ENCODE measurements at places on chromosomes 1 and 21.

- DNase-seq: no peak
Observed at GRCh38 chr1:156213644-156213966, 798 bp downstream of the PMF1 start.

GRCh38 chr1:156838972-156839371, 19.9 kb downstream of the INSRR start:
- DNase-seq: no peak

GRCh38 chr1:239630767-239631166, 244.4 kb downstream of the CHRM3 start:
- no peak for DNase-seq

- DNase-seq: no peak
Observed at GRCh38 chr1:103194060-103194459, 85.7 kb upstream of the COL11A1 start.

GRCh38 chr1:17551755-17552234, 12.3 kb downstream of the ARHGEF10L start:
- DNase-seq: no peak

- DNase-seq: no peak
Observed at GRCh38 chr1:160400646-160401486, 502 bp downstream of the VANGL2 start.

DNA sequence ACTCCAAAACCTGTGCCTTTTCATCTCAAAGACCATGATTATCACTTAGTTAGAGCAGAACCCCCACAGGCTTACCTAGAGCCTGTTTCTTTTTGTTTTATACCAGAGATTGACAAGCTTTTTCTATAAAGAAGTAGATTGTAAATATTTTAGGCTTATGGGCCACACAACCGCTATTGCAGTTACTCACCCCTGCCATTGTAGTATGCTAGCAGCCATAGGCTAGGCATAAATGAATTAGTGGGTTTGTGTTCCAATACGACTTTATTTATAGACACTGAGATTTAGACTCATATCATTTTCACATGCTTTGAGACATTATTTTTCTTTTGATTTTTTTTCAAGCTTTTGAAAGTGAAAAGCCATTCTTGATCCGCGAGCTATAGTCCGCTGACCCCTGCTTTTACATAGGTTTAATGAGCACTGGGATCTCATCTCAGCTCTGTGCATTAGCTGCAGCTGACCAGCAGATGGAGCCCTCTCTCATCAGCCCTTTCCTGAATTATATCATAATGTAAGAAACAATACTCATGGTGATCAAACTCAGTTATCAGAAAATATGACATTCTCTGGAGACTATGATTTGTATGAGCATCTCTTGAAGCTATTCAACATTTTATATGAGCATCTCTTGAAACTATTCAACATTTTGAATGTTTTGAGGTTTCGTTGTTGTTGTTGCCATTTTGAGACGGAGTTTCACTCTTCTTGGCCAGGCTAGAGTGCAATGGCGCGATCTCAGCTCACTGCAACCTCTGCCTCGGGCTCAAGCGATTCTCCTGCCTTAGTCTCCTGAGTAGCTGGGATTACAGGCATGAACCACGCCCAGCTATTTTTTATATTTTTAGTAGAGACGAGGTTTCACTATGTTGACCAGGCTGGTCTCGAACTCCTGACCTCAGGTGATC, 111.9 kb upstream of the L1TD1 start:
- no peak for DNase-seq

GRCh38 chr1:169390303-169390702, 22.3 kb downstream of the BLZF1 start:
- no peak for DNase-seq

DNA sequence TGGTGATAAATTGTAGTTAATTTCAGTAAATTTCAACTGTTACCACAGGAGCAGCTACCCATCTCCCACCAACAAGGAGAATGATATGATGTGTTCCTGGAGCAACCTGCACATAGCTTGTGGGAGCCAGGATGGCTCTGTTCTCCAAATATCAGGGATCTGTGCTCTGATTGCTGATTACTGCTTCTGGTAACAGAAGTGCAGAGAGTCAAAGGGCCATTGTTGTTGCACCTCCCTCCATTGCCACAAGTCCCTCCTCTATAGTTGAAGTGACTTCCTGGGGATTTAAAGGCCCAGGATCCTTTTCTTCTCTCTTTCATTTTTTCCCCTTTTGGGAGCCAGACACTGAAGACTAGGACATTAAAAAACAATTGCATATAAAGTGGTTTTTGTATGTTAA, 51.6 kb upstream of the HPDL start:
- no peak for DNase-seq

- DNase-seq: no peak
Observed at GRCh38 chr1:207205614-207206061, 101.6 kb downstream of the C4BPA start.

DNA sequence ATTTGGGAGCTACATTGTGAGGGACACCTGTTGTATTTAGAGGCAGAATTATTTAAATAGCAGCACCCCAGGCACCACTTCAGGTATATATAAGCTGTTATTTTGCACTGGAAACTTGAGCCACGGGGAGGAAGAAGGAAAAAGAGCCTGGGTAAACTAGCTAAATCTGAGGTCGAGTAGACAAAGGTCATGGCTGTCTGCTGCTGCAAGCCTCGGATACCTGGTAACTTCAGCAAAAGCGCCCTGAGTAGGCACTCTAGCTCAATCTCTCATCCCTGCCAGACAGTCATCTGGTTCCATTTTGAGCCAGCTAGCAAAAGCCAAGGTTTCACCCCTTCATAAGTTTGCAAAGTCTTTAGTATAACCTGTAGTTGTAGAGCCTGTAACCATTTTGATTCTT, 101.9 kb upstream of the ZNF644 start:
- DNase-seq: no peak

- DNase-seq: no peak
Observed at GRCh38 chr1:229027158-229027557, 243.8 kb upstream of the RAB4A start.

DNA sequence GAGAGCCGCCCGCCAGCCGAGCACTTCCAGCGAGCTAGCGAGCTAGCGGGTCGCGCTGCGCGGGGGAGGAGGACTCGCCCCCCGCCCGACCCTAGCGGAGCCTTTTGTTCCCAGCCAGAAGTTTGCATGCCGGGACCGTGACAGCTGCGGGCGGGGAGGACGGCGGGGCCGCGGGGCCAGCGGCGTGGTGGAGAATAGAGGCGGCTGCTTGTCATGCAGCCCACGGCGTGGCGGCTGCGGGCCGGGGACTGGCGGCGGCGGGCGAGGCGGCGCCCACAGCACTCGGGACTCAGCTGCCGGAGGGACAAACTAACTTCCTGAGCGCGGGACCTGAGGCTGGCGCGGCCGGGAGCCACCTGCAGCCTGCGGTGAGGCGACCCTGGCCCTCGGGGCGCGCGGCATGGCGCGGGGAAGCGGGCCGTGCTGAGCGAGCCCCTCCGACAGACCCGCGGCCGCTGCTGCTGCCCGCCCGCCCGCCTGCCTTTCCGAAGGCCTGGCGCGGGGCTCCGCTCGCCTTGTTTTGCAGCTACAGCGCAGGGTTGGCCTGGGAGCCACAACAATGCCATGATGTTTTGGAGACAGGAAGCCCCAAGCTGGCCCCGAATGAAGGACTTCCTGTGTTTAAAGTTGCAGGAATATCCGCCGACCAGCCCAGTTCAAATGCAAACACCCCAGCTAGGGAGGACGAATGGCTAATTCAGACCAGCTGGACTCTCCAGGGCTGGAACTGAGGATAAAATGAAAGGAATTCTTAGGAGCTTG, 82.2 kb upstream of the BMP8A start:
- DNase-seq: no peak

GRCh38 chr1:14945132-14946010, 208.2 kb upstream of the TMEM51 start:
- DNase-seq: no peak

DNA sequence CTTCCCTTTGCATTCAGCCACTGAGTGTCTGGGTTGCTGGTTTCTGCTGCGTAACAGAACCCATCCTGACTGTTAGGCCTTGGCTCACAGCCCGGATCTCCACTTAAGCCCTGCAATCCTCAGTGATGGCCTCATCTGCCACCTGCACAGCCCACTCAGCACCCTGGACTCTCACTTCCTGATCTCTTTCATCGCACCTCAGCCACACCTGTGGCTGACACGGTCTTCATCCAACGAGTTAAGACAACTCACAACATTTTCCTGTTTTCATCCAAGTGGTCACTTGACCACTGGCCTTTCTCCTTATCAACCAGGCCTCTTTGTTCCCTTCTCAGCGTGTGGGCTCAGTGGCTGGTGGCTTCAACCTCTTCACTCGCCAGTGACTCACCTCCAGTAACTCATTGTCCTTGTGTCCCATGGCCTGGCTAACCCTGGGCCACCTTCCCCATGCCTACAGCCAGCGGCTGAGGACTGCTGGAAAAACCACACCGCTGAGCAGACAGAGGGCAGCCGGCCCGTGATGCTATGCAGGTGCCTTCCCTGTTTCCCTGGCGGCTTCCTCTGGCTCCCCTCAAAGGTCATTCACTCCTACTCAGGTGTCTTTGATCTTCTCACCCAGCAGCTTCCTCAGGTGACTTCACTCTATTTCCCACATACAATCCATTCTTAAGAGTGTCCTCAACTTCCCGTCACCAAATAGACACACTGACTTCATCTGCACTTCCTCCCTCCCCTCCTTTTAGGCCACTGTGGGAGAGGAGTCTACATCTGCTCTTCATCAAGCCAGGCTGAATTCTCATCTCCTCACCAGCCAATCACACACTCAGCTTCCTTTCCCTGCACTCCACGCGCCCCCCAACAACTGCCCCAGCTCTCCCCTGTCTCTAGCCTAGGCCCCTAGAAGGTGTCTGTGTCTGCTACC, 19.9 kb upstream of the EDN2 start:
- DNase-seq: peak; percentile 82

GRCh38 chr1:99598738-99599411, 47.0 kb upstream of the PALMD start:
- DNase-seq: no peak

GRCh38 chr1:245810181-245810769, 655.5 kb downstream of the KIF26B start:
- DNase-seq: no peak

Measured in epithelial cell of prostate (primary cell).